ENCODE measurements at places on chromosomes 6 and 20.

DNA sequence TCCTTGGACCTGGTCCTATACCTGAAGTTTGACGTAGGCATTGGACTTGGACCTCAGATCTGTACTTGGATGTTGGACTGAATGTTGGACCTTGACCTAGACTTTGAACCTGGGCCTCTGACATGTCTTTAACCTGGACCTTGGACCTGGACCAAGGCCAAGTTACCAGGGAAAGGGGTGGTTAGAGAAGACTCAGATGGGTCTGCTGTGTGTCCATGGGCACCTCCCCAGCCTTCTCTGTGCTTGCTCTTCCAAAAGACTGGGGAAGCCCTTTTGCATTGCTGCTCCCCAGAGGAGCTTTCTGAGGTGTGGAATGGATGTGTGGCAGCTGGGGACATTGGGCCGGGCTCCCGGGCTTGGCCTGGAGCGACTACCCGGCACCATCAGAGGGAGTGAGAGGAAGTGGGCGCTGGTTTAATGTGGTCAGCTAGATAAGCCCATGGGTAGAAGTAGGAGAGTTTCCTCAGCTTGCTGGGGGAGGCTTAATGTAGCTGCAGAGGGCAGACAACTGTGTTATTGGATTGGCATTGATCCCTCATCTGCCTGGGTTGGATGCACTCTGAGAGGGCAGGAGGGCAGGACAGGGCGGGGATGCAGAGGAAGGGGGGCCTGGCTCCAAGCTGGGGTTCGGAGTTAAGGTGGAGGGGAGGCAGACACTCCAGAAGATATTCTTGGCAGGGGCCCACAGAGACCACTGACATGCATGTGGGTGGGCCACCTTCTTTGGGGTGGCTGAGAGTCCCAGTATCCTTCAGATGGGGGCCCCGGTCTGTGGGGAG is 4.2 kb downstream of the SCRT2 start:
- no peak for DNase-seq

DNA sequence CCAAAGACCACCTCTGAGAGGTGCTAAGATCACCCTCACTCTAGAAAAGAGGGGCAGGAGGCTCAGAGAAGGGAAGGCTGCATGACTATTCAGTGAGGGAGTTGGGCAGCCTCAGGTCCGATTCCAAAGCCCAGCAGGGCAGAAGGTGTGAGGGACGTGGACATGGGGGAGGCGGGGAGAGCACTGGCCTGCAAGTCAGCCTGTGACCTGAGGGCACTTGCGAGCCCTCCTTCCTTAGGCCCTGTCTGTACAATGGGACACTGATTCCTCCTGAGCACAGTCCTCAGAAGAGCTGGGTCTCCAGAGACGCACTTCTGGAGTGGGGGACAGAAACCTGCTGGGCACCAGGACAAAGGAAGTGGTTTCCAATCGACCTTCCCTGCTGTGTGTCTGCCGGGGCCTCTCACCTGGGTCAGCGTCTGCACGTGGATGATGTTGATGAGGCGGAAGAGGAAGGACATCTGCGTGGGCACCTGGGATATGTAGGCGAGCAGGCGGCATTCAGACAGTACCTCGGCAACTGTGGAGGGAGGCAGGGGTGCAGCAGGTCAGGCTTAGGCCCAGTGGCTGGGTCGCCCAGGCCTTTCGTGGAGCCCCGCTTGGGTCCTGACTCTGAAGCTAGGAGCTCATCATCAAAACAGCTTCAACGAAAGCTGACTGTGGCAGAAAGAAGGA is 48.5 kb downstream of the MYH7B start:
- no peak for DNase-seq

DNA sequence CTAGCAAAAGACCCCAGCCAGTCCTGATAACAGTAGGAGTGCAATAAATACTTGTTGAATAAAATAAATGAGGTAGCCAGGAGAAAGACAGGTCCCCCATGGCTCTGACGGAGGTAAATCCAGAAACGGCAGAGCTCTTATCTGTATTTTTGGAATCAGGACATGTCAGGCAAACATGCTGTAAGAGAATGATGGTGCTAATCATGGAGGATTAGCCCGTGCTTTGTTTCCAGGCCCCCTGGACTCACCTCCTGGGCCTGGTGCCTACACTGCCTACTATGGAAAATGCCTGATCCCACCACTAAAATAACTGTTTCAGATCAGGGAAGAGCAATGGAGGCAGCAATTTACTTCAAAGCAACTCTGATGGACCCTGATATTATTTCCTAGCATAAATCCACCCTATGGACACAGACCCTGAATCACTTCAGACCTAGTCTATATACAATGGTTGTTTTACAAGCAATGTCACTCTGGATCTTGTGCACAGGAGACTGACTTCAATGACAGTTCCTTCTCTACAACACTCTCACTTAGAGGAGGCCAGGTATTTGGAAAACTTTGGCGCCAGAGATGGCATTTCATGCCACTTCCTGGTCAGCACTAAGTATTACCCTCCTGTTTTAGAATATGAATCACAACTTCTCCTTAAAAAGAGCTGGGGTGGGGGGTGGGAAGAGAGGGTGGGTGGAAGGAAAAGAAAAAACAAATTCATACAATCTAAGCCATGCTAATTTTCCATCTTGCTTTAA is 6.4 kb downstream of the MRPL14 start:
- no peak for DNase-seq

DNA sequence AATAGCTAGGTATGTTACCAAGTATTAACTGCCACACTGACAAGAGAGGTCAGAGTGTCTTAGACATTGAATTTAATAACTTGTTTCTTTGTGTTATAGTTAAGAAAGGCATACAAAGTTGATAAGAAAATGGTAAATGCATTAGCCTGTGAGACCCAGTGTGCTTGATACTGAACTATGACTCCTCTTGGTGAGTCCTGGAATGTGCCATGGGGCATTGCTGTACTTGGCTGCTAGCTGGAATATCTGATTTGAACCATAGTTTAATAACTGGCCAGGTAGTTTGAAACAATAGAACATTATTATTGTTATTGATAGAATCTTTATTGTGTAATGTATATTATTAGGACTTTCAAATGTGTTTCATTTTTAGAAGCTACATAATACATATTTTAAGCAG is 70.0 kb downstream of the ZFAND3 start:
- no peak for DNase-seq

DNA sequence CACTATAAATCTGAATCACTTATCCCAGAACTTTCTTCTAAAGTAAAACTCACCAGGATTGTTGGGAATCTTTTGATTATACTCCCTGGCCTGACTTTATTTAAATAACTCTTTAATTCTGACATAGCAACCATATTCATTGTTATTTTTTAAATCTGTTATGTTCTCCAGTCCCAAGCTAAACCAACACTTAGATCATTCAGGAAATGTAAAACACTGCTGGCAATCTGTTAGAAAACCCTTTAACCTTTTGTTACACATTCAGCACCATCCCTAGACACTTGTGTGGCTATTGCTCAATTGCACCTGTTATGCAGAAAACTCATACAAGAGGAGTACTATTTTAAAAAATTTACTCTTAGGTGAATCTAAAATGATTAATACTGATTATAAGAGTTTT is 101.8 kb upstream of the NHSL1 start:
- peak; percentile 77 for DNase-seq

DNA sequence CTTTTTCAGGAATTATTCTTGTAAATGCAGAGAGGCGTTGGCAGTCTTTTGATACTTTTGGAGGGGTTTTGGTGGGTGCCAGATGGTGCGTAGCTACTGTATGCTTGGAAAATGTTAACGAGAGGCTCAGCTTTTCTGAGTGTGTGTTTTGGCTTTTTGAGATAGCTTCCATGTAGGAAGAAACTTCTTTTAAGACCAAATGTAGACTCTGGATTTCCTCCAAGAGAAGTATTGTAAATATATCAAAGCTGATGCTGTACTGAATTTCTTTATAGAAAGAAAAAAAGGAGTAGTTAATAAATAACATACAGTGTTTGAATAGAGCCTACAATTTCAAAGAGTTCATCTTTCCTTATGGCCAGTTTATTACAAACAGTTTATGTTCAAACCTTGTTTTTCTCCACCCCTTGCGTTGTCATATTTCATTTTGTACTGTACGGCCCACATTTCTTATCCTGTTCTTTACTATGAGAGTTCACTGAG is 16.7 kb downstream of the TIAM2 start:
- no peak for DNase-seq

GRCh38 chr6:116338943-116339342 is 31.8 kb upstream of the DSE start:
- no peak for DNase-seq

GRCh38 chr6:98775205-98775604 is 59.2 kb upstream of the POU3F2 start:
- no peak for DNase-seq

- peak; percentile 86 for DNase-seq
These were observed 294.3 kb upstream of the BMP2 start for GRCh38 chr20:6473197-6473596.

DNA sequence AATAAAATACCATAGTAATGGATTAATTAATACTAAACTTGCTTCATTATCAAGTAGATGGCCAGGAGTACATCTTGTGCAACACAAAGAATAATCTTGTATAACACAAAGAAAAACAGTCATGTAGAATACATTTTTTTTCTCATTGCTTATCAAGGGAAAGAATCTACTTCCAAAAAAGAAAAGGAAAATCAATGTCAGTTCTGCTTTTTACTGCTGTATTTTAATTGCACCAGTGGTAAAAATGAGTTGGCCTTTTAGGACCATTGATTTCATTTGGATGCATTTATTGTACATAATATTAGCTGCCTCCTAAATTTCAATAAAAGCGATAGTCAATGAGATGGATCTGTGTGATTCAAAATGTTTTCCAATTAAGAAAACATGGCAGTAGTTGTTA is 96.9 kb upstream of the BTBD3 start:
- no peak for DNase-seq

GRCh38 chr20:48265791-48266190 is 480.5 kb upstream of the SULF2 start:
- DNase-seq, result no peak

- DNase-seq, result no peak
These were observed 16.6 kb upstream of the TRIM27 start for GRCh38 chr6:28940294-28940857.

DNA sequence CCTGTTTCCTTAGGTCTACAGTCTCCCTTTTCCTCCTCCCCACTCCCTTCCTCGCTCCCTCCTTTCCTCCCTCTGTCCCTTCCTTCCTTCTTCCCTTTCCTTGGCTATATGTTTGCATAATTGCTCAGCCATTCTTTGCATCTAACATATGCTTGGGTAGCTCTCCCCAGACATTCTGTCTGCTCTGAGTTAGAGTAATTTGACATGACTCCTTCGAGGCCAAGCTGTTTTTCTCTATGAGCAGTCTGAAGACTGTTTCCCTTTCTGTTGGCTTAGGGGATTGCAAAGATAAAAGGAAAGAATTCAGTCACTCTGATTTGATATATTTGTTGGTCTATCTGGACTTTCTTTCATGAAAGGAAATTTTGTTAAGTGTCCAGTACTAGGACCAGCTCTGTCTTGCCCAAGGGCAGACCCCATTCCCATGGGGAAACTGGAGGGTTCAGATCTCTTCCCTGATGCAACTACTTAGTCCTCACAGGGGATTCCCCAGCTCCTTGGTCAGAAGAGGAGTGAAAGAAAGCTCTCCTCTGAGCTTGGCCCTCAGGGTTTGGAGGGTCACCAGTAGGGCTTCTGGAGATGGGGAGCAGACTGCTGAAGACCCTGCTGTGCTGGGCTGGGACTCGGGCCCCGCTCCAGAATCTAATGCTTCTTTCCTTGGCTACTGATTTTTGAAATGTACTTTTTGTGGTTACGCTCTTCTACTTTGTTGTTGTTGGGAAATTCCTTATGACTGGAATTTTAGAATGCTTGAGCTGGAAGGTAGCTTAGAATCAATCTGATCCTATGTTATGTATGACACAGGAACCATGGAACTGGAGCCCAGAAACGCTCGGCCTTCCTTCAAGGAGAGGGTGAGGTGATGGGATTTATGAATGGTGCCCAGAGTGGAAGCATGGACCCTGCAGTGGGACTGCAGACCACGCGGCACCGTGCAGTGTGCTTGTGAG is 63.7 kb upstream of the SLC22A23 start:
- DNase-seq, result no peak

GRCh38 chr20:39111359-39112177 is 149.4 kb downstream of the DHX35 start:
- no peak for DNase-seq

DNA sequence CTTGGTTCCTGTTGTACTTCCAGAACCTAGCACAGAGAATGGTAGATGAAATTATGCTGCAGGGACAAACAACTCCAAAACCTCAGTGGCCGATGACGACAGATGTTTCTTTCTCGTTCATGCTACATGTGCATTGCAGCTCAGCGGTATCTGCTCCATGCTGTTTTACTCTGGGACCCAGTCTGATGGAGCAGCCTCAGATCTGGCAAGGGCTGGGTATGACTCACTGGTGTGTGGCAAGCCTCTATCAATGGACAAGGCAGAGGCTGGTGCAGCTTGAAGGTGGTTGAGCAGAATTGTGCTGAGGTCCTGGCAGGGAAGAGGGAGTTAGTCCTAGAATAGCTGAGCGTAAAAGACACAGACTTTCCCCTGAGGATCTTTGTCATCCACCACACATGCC is 10.3 kb upstream of the BLCAP start:
- DNase-seq, result peak; percentile 63

GRCh38 chr20:50758992-50759391 is 27.6 kb downstream of the PARD6B start:
- DNase-seq, result no peak

GRCh38 chr6:111721753-111722154 is 116.1 kb upstream of the TRAF3IP2 start:
- peak; percentile 63 for DNase-seq

GRCh38 chr6:118632359-118632758 is 19.0 kb downstream of the CEP85L start:
- DNase-seq, result no peak

GRCh38 chr20:37846573-37846972 is 56.4 kb upstream of the VSTM2L start:
- no peak for DNase-seq

- peak; percentile 94 for DNase-seq
These were observed 80.0 kb upstream of the EYA2 start for GRCh38 chr20:46814366-46815232.

GRCh38 chr20:23061734-23062561 is 12.5 kb upstream of the THBD start:
- DNase-seq, result peak; percentile 78

DNA sequence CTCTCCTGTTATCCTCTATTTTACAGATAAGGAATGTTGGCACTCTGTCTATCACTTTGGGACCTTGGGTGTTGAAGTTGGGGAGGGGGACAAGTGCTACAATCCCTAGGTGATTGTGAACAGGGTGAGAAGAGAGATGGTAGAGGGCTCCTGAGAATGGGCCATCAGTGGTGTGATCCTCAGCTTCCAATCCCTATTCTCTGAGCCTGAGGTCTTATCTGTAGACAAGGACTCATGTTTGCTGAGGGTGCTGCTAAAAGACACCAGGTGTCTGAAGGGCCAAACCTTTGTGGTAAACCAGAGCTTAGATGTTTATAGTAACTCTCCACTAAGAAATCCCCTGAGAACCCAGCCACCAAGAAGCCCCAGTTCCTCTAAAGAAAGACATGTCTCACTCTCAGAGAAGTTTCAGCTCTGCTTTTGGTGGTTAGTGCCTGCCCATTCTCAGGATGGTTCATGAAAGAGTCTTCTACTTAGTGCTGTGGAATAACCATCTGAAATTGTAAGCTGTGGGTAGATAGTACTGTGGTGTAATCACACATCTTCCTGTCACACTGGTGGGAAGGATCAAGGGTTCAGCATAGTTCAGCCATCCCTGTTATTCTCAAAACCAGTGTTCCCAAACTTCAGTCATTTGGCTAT is 58.2 kb upstream of the IL20RA start:
- DNase-seq, result no peak

GRCh38 chr6:41780551-41781365 is at the start of gene PRICKLE4:
TSS of gene PRICKLE4 (plus strand) at chr6:41780782. CDS start at chr6:41783474, 2,692 bp downstream.
- DNase-seq, result peak; percentile 24

GRCh38 chr6:18206591-18206990 is 51.4 kb downstream of the KDM1B start:
- DNase-seq, result no peak

Measured in iris pigment epithelial cell (primary cell).